HFF-Myc (cell line): ENCODE measurements at places on chromosomes 16 and 17.

DNA sequence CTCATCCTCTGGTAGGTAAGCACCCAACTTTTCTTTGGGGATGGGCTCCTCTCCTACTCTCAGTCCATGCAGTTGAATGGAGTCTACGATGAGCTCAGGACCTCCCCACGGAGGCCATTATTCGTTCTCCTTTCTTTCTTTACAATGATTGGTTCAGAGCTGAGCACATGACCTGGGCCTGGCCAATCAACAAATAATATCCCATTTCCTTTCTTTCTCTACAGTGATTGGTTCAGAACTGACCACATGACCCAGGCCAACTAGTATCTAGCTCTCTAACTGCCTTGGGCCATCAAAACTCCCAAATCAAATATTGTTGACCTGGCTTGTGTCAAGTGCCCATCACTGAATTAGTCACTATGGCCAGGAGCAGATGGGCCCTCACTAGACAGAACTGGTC, 129.2 kb downstream of the USP31 start:
- DNase-seq, result no peak

GRCh38 chr17:43714465-43715149, 44.0 kb downstream of the SOST start:
- DNase-seq, result no peak

DNA sequence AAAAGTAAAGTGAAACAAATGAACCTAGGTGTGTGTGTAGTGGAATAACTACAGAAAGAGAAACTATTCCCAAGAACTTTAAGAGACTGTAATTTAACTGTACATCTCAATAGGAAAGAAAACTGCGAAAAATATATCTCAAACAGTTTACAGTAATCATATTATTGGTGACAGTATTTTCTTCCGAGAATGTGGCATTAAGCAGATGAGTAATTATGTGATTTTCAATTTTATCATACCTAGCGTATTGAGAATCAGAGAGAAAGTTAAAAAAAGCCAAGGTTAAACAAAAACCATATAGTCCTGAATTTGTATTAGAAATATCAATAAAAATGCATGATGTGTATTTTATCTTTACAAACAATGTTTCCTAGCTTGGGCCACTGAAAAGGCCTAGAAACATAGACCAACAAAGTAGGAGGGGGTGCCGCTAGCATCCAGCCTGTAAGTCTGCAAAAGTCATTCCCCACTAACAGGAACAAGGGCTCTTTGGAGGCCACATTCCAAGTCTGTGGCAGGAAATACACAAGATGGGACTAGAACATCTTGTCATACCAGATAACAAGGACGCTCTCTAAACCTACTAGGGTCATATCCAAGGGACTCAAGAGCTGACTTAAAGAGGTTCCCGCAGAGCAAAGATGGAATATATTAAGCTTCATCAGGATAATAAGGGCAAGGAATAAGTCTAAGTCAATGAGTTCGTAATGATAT, 20.5 kb downstream of the RNF157 start:
- DNase-seq, result no peak

DNA sequence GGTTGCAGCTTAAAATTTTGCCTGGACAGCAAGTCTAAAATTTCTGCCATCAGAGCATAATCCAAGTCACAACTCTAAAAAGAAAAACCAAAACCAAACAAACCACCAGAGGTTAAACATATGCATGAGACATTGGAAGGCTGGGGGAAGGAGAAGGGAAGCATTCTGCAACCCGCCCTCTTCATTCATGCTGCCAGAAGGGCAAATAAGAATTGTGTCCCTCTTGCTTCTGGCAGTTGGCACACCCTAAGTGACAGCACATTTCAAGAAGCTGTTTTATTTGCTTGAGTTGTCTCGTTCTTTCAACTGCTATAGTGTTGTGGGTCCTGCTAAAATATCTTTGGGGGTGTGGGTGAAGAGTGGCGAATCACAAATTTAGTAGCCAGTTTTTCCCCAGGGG, 99.6 kb downstream of the SKAP1 start:
- DNase-seq, result no peak

GRCh38 chr17:2634361-2634960, 41.0 kb downstream of the PAFAH1B1 start:
- DNase-seq, result no peak

DNA sequence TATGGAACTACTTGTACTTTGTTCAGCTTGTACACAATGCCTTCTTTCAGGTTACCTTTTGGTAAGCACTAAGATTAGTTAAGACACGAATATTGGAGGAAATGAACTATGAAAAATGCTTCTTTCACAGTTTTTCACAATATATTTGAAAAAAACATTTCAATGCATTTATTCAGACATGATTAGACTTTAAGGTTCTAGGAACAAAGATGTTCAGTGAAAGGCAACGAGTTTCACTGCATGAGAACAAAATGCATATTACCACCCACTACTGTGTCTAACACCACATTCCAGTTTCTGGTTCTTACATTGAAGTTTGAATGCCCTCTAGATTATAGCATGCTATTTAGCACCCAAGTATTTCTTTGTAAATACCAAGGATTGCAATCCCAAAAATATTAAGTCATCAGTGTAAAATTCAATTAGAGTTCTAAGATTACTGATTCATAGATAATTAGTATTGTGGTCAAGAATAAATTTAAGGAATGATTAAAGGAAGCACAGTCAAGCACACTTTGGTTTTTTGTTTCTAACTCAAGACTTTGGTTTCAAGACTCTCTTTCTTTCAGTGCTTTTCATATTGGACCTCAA, 261.7 kb downstream of the CEP112 start:
- DNase-seq, result no peak
